Stimulated activated CD8-positive, alpha-beta memory T cell treated with anti-CD3 and anti-CD28 coated beads, Interleukin-4, amount 100 ng/mL, for 4 hours (primary cell): ENCODE measurements at places on chromosomes 12 and 14.

GRCh38 chr14:30375296-30375892, 183.6 kb upstream of the G2E3 start:
- peak; percentile 14 for DNase-seq

- no peak for DNase-seq
These were observed 3.6 kb upstream of the GNG2 start for GRCh38 chr14:51856792-51857296.

GRCh38 chr12:31922341-31923062, 36.7 kb upstream of the RESF1 start:
- DNase-seq: no peak

GRCh38 chr12:32843528-32844095, 53.0 kb downstream of the PKP2 start:
- no peak for DNase-seq
